ENCODE measurements at places on chromosomes 12 and 14. TPM values are rescaled to one million over a fixed set of nuclear protein-coding genes. Genes with fewer than 3 reads are reported as not detected.

Gene PMCH
- total RNA-seq: not detected

Gene VRTN
- not detected for total RNA-seq

Gene CRIP2
- total RNA-seq: 29.9 TPM

Gene RHOJ
- total RNA-seq: not detected

Gene CLEC9A
- not detected for total RNA-seq

Gene SMIM41
- total RNA-seq: not detected

Gene FAM90A1
- total RNA-seq: not detected

Gene PLEKHD1
- 0.44 TPM for total RNA-seq

Gene CD4
- 154 TPM for total RNA-seq

Gene KLRC3
- 1.4 TPM for total RNA-seq

Gene EP400
- total RNA-seq: 79.2 TPM

Gene APEX1
- total RNA-seq: 120 TPM

Gene NTF3
- total RNA-seq: not detected

Gene ZNF10
- total RNA-seq: 14.2 TPM

Gene FSCB
- not detected for total RNA-seq

Gene NPFF
- not detected for total RNA-seq

Gene HOXC13
- total RNA-seq: not detected

Gene MCRS1
- total RNA-seq: 66.1 TPM

Gene DDX24
- 448 TPM for total RNA-seq

Gene MYO1A
- 1.4 TPM for total RNA-seq

Gene HPD
- total RNA-seq: not detected

Gene MARS1
- 350 TPM for total RNA-seq

Gene RD3L
- not detected for total RNA-seq

Gene SYCP3
- total RNA-seq: 0.26 TPM

Gene AMDHD1
- 0.40 TPM for total RNA-seq

Gene RBP5
- total RNA-seq: 0.26 TPM

Gene BEGAIN
- 1.6 TPM for total RNA-seq

Gene C12orf60
- total RNA-seq: 0.50 TPM

Gene RCOR1
- total RNA-seq: 17.7 TPM

Gene USP30
- total RNA-seq: 13.9 TPM

Gene MSRB3
- 0.33 TPM for total RNA-seq

Gene SPIC
- total RNA-seq: not detected

Gene SPX
- total RNA-seq: not detected

Gene SUDS3
- total RNA-seq: 29.9 TPM

Gene WNT5B
- 0.20 TPM for total RNA-seq

Gene CDH24
- total RNA-seq: 2.5 TPM

Gene TAS2R9
- not detected for total RNA-seq

Gene NAV3
- total RNA-seq: not detected

Gene CDK4
- total RNA-seq: 28.5 TPM

Gene C12orf57
- 422 TPM for total RNA-seq

Gene TMEM233
- not detected for total RNA-seq

Gene KLRC1
- total RNA-seq: 2.9 TPM

Gene FGD6
- total RNA-seq: 1.4 TPM

Gene PZP
- total RNA-seq: not detected

Measured in T-cell (primary cell).